Stimulated activated CD8-positive, alpha-beta memory T cell treated with anti-CD3 and anti-CD28 coated beads, Interleukin-4, amount 100 ng/mL, for 1 hour (primary cell): ENCODE measurements at places on chromosomes 3 and 15.

GRCh38 chr15:37824717-37825382 is 109.6 kb upstream of the TMCO5A start:
- DNase-seq, result no peak

DNA sequence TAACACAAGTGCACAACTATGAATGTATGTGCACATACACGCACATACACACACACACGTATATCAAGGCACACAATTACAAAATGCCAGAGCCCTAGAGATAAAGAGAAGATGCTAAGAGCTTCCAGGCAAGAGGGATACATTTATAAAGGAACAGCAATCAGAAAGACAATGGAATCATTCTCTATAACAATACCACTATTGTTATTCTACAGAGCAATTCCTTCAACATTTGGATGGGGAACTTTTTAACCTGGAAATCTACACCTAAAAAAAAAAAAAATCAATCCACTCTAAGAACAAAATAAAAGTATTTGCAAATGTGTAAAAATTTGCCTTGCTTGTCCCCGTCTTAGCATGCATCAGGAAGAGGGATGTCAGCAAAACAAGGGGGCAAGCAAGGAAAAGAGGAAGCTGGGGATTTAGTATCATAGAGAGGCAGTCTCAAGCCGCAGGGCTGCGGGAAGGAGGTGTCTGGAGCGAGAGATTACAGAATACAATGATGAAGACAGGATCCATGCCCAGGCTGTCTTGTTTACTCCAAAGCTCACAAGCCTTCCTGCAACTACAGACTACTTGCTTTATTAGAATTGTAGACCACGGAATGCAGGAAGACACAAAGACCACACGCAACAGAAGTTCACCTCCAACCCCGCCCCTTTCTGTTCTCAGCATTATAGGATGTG is 220.2 kb downstream of the NTRK3 start:
- no peak for DNase-seq

GRCh38 chr3:42148982-42149432 is 57.9 kb downstream of the TRAK1 start:
- no peak for DNase-seq

DNA sequence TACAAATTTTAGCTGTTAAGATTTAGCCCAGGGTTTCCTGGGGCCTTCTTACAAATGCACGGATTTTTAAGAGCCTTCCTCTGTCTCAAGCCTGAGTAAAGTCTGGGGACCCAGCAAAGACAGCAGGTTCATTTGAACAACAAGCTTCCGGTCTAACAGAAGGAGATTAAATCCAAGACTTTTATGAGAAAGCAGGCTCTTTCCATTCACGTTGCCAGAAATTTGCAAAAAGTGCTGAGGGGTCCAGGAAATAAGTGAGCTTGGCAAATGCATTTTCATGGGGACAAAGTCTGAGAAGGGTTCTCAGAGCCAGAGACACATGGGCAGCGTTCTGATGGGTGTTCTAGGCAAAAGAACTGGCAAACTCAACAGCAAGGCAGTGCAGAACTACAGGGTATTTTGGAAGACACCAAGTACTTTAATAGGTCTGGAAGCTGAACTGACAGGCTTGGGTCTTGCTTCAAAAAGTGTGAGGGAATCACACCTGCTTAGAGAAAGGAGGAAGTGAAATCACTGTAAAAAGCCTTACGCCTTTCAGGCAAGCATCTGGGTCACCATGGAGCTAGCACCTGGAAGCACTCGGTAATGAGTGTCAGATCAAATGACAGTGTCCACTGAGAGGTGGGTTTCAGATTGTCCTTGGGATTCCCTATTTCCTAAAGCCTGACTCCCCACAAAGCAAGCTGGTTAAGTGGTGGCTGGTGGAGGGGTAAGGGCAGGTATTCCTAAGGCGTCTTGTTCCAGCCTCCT is 115.8 kb upstream of the ARHGEF3 start:
- DNase-seq, result no peak

DNA sequence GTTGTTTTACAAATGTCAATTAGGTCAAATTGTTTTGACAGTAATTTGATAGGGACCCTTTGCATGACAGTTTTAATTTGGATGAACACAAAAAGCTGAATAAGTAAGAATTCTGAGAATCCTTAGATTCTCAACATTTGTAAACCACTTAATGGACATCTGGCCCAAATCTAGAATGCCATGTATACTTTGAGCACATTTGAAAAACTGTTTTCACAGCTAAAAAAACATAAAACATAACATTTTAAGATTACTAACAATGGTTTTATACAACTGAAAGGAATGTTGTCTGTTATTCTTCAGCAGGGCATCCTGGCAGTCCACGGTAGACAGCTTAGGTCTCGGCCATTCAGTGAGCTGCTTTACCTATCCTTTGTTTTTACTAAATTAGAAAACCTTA is 34.5 kb upstream of the TM2D3 start:
- DNase-seq, result no peak

- no peak for DNase-seq
Observed at GRCh38 chr3:193830791-193831191, 237.8 kb downstream of the OPA1 start.
